Breast epithelium (tissue), 4 donors: ENCODE measurements at places on chromosomes 3 and 15.

GRCh38 chr3:31449318-31449717 lies 83.4 kb upstream of the STT3B start:
- no peaks in the 10 kb centered on the region for H3K36me3 ChIP-seq
- no peak for DNase-seq
- no peak overlapping the region for H3K27ac ChIP-seq

- H3K36me3 ChIP-seq = no peaks in the 10 kb centered on the region
- peak overlapping the region; percentile 78 for H3K27ac ChIP-seq
- DNase-seq = no peak
- no peaks in the 10 kb centered on the region for H3K27me3 ChIP-seq
- H3K4me1 ChIP-seq = peaks cover 10% of the 10 kb centered on the region
- peak overlapping the region; percentile 58 for H3K4me3 ChIP-seq
These were observed 4.6 kb downstream of the FBXL22 start for GRCh38 chr15:63601704-63602185.

DNA sequence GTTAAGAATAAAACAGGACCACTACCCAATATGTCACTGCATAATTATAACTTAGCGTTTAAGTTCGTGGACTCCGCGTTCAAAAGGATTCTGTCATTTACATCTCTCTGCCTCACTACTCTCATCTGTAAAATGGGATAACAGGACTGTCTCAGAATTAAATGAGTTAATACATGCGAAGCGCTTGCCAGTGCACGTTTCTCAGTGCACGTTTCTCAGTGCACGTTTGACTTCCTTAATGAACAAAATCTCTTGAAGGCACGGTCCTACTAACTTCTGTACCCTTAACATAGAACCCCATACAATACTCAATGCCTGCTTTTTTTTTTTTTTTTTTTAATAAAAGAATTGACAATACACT lies 499 bp downstream of the RABL3 start:
- no peak for DNase-seq
- H3K27me3 ChIP-seq = no peaks in the 10 kb centered on the region

DNA sequence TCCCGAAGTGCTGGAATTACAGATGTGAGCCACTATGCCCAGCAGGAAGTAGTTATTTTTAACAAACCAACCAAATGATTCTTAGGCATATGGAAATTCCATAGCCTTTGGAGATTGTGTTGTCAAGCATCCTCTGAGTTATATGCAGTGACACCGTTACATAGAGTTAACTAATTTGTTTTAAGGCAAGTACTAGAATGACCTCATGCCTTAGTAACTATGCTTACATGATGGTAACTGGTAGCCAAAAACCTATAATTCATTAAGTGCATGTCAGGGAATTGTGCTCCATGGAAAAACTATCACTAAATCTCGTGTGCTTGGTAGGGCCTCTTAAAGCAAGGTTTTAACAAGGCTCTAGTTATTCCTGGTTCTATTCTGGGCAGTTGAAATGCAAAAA lies 392.8 kb downstream of the TUSC7 start:
- peaks cover 5% of the 10 kb centered on the region for H3K36me3 ChIP-seq
- no peak overlapping the region for H3K4me3 ChIP-seq
- no peaks in the 10 kb centered on the region for H3K27me3 ChIP-seq
- no peak overlapping the region for H3K27ac ChIP-seq
- DNase-seq = no peak

GRCh38 chr3:156246961-156247725 lies 126.8 kb downstream of the KCNAB1 start:
- DNase-seq = no peak
- H3K27me3 ChIP-seq = no peaks in the 10 kb centered on the region
- H3K4me1 ChIP-seq = no peaks in the 10 kb centered on the region
- no peak overlapping the region for H3K4me3 ChIP-seq

DNA sequence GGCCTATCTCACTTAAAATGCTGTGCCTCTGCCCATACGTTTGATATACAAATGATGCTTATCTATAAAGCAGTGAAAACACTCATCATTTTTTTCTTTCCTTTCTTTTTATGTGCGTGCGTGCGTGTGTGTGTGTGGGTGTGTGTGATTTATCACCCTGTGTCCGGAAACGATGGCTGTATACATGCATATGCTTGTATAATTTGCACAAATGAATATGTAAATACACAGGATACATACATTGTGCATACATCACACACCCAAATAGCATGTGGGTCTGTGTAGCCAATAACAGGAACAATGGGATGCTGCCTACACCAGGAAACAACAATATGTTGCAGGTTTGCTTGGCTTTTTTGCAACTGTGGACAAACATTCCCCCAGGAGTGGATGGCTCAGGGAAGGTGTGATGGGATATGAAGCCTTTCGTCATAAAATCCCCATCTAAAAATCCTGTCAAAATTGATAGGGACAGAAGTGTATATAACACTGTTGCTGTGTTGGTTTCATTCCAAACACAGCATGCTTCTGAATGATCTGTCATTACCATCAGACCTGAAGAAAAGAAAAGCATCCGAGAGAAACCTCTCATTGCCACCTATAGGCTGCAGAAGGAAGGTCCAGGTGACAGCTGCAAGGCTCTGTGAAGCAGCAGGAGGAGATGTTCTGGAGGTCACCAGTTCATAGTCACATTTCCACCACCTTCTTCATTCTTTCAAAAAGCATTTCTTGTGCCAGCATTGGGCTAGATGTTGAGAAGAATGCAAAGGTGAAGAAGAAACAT lies 503.9 kb upstream of the NR2F2 start:
- H3K4me3 ChIP-seq = no peak overlapping the region
- H3K36me3 ChIP-seq = no peaks in the 10 kb centered on the region
- no peak overlapping the region for H3K27ac ChIP-seq
- H3K27me3 ChIP-seq = no peaks in the 10 kb centered on the region

DNA sequence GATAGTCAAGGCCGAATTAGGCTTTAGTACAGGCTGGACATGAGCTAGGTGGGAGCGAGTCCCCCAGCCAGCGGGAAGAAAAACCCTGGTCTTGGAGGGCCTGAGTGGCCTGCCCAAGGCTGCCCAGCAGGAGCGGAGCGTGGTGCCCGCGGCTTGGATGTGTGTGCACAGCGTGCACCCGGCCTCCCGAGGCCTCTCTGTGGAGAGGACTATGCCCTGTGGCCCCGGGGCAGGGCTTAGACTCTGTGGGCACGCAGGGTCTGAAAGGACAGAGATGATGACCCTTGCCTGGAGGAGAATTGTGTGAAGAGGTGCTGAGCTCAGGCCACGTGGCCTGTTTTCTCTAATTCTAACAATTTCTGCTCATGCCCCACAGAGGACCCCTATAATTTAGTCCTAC lies 124.6 kb upstream of the IQSEC1 start:
- H3K36me3 ChIP-seq = no peaks in the 10 kb centered on the region
- H3K27me3 ChIP-seq = no peaks in the 10 kb centered on the region
- DNase-seq = no peak
- no peaks in the 10 kb centered on the region for H3K4me1 ChIP-seq
- no peak overlapping the region for H3K27ac ChIP-seq
- no peak overlapping the region for H3K4me3 ChIP-seq

DNA sequence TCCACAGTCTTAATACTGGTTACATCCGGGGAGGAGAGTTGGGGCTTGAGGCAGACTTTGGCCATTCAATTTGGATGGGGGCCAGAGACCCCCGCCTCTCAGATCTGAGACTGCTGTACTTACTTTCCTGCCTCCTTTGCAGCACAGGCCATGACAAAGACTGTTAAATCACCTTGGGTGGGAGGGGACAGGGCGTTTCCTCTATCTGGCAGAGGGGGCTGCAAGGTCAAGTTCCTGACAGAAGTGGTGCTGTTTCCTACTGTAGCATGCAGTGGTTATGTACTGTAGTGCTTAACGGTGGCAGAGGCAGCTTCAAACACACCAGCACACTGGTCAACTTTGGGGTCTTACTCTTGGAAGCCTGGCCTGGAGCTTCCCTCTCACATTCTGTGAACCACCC lies 261.2 kb upstream of the LRRFIP2 start:
- H3K27me3 ChIP-seq = no peaks in the 10 kb centered on the region
- H3K4me3 ChIP-seq = no peak overlapping the region
- no peaks in the 10 kb centered on the region for H3K4me1 ChIP-seq
- DNase-seq = no peak
- no peak overlapping the region for H3K27ac ChIP-seq
- no peaks in the 10 kb centered on the region for H3K36me3 ChIP-seq

DNA sequence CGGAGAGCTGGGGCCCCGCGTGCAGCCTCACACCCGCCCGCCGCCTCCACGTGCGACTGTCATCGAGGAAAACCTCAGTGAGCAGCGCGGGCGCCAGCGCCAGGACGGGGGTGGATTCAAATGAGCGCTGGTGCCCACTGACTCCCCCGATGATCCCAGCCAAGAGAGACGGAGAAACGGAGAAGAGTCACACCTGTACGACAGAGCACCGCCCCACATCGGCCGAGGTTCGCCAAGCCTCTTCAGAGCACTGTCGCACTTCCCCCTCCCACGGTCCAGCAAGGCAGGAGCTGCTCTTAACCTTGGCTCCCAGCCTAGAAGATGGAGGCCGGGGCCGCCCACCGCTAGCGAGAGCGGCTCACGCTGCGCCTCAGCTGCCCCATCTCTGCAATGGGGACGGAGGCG lies 130.9 kb upstream of the IQSEC1 start:
- peak; percentile 45 for DNase-seq
- no peaks in the 10 kb centered on the region for H3K36me3 ChIP-seq
- peak overlapping the region; percentile 33 for H3K4me3 ChIP-seq
- H3K27ac ChIP-seq = no peak overlapping the region

GRCh38 chr3:48232232-48232631 lies 8.7 kb upstream of the ZNF589 start:
- H3K36me3 ChIP-seq = no peaks in the 10 kb centered on the region
- no peaks in the 10 kb centered on the region for H3K27me3 ChIP-seq
- no peaks in the 10 kb centered on the region for H3K4me1 ChIP-seq
- no peak for DNase-seq
- no peak overlapping the region for H3K4me3 ChIP-seq

GRCh38 chr15:52923626-52924025 lies 133.5 kb upstream of the ONECUT1 start:
- H3K4me1 ChIP-seq = no peaks in the 10 kb centered on the region
- no peak overlapping the region for H3K27ac ChIP-seq
- H3K4me3 ChIP-seq = no peak overlapping the region
- no peaks in the 10 kb centered on the region for H3K27me3 ChIP-seq
- no peaks in the 10 kb centered on the region for H3K36me3 ChIP-seq
- no peak for DNase-seq

GRCh38 chr15:80673561-80674244 lies 21.4 kb upstream of the ABHD17C start:
- no peak overlapping the region for H3K4me3 ChIP-seq
- no peak overlapping the region for H3K27ac ChIP-seq
- no peaks in the 10 kb centered on the region for H3K36me3 ChIP-seq
- no peaks in the 10 kb centered on the region for H3K4me1 ChIP-seq
- H3K27me3 ChIP-seq = no peaks in the 10 kb centered on the region

DNA sequence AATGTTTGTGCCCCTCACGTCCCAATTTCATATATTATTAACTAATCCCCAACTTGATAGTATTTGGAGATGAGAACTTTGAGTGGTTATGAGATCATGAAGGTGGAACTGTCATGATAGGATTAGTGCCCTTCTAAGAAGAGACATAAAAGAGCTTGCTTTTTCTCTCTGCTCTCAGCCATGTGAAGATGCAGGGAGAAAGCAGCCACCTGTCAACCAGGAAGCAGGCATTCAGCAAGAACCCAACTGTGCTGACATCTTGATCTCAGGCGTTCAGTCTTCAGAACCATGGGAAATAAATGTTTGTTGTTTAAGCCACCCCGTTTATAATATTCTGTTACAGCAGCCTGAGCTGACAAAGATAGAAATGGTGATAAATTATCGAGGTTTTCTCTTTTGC lies 278.7 kb upstream of the KCNMB2 start:
- no peaks in the 10 kb centered on the region for H3K36me3 ChIP-seq
- H3K4me3 ChIP-seq = no peak overlapping the region

DNA sequence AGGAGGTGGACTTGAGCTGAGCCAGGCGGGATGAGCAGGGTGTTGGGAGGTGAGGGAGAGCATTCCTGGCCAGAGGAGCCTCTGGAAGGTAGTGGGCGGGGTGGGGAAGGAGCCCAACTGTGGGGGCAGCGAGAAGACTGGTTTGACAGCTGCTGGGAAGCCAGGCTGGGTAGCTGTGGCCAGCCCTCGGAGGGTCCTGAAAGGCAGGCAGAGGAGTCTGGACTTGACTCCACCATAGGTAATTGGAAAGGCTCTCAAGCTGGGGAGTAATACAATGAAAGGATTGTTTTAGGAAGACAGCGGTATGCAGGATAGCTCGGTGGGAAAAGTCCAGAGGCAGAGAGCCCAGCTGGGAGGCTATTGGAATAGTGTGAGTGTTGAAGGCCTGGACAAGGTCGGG lies 17.2 kb downstream of the EPHB3 start:
- no peak for DNase-seq
- peaks cover 48% of the 10 kb centered on the region for H3K4me1 ChIP-seq
- no peaks in the 10 kb centered on the region for H3K27me3 ChIP-seq
- H3K27ac ChIP-seq = peak overlapping the region; percentile 89

- no peak overlapping the region for H3K4me3 ChIP-seq
- DNase-seq = no peak
- no peak overlapping the region for H3K27ac ChIP-seq
- no peaks in the 10 kb centered on the region for H3K27me3 ChIP-seq
- no peaks in the 10 kb centered on the region for H3K36me3 ChIP-seq
These were observed 55.6 kb downstream of the CCR3 start for GRCh38 chr3:46297658-46298423.

- DNase-seq = no peak
- no peaks in the 10 kb centered on the region for H3K27me3 ChIP-seq
- no peak overlapping the region for H3K4me3 ChIP-seq
- H3K36me3 ChIP-seq = no peaks in the 10 kb centered on the region
These were observed 746.7 kb downstream of the NAALADL2 start for GRCh38 chr3:175605851-175606250.

GRCh38 chr15:81754078-81754477 lies 291.7 kb downstream of the MEX3B start:
- H3K27ac ChIP-seq = no peak overlapping the region
- no peak for DNase-seq
